NCI-H1694 (cell line): ENCODE measurements at places on chromosomes 6 and 20.

- DNase-seq = peak; percentile 11
Observed at GRCh38 chr6:159929819-159930218, 39.0 kb downstream of the MAS1 start.

DNA sequence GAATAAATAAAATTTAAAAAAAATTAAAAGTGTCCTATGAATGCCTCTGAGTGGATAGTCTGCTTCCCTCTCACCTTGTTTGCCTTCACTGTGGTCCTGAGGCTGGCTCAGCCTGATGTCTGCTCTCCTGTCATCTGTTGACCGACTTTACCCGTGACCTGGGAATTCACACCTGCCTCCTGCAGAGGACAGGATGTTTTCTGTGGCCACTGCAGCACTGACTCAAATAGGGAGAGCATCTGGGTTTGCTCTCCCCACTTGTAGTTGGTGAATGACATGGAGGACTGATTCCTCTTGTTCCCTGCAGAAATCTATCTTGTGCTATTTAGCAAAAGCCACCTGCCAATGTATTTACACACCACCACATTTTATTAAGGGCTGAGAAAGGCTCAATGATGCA lies 52.4 kb upstream of the ERVFRD-1 start:
- DNase-seq = no peak

GRCh38 chr20:59024111-59024530 lies 4.9 kb downstream of the TUBB1 start:
- no peak for DNase-seq

DNA sequence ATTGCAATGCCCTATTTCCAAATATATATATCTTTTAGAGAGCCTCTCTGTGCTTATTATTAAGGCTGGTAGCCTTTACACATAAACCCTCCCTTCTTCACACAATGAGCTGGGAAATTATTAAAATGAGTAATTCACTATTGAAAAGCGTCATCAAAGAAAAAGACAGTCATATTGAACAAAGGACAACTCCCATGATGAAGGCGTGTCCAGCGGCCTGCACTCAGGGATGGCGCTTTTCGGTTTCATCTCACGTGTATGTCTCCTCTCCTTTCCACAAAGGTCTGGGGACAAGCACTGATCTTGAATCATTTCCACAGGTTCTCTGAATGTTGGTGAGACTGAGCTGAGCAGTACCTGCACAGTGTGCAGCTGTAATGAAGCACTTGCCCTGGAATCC lies 3.5 kb downstream of the SERPINB9 start:
- no peak for DNase-seq

GRCh38 chr6:144411531-144412165 lies 126.5 kb downstream of the UTRN start:
- DNase-seq = no peak

DNA sequence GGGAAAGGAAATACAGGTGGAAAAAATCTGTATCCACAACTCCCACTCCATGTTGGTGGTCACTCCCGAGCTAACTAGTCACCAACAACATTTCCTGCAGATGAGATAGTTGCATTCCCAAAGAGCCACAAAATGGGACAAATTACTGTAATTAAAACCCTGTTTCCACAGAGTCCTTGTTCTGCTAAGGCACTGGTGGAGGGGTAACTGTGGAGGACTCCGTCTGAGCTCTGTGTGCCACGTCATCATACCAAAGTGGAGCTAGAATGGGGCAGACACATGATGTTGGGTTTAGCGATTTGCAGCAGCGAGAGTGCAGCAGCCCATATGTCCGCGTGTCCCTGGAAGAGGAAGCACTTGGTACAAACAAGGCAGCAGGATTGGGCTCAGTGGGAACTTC lies 172.5 kb upstream of the KCNK16 start:
- DNase-seq = no peak

DNA sequence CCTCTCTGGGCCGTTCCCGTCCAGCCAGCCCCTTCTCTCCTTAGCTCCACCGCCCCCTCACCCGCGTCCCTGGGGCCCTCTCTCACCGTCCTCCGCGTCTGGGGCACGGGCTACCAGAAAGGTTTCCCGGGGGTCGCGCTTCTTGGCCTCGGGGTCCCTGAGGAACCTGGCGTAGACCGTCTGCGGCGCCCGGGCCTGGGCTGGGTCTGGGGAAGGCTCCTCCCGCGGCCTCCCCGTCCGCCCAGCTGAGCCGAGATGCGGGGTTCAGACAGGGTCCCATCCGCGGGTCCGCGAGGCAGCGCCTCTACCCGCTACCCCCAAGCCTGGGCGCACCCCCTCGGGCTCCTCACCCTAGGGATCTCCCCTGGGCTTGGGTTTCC lies 1.1 kb downstream of the TULP1 start:
- no peak for DNase-seq

DNA sequence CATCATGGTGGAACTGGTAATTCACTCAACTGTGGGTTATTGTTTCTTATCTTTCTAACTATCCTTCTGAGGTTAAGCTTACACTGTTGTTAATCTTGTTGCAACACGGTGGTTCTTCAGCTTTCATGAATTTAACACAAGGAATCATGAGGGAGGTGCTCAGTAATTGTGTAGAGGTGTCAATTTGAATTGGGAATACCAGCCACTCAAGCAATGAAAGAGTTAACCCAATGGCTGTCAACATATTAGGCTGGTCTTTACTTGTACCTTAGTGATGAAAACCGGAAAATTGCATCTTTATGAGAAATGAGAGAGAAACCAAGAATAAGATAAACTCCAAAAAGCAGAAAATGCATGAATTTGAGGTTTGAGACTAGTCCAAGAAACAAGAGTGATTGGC lies 95.7 kb downstream of the HS3ST5 start:
- DNase-seq = no peak

DNA sequence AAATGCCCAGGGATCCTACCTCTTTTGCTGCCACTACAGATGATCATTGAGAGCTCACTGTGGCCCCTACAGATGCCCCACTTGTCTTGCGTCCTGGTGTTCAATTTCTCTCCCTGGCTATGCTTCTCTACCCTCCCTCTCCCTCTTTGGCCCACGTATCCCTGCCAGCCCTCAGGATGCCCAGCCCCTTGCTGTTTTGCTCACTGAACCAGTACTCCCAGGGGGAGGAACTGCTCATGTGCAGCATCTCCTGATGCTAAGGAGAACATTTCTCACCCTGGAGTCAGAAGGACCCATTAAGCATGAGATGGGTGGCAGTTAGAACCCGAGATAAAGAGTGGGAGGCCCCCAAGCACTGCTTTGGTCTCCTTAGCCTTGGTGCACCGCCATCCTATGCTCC lies at the start of gene WFDC9:
WFDC9 (minus strand) TSS at position 101 of the 400 bp plus-strand sequence. CDS start 21,103 bp downstream, outside the sequence.
- DNase-seq = no peak

- DNase-seq = no peak
Observed at GRCh38 chr6:92577077-92577719, 842.2 kb downstream of the EPHA7 start.

DNA sequence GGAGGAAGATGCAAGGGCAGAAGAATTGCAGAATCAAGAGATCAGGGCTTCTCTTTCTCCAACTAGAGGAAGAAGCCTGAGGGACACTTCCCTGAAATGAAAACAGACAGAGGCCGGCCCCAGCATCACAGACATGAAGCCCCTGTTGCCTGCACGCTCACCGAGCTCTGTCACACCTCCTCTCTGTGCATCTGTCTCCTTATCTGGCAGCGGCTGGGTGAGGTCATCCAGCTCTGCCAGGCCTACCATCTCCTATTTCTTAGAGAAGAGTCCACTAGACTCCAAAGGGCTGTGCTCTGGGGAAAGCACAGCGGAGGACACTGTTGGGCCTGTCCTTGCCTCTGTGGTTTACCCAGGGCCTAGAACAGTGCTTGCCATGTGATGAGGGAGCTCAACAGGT lies 71.9 kb upstream of the MLN start:
- no peak for DNase-seq

GRCh38 chr6:167407239-167408064 lies 82.6 kb downstream of the TTLL2 start:
- no peak for DNase-seq

DNA sequence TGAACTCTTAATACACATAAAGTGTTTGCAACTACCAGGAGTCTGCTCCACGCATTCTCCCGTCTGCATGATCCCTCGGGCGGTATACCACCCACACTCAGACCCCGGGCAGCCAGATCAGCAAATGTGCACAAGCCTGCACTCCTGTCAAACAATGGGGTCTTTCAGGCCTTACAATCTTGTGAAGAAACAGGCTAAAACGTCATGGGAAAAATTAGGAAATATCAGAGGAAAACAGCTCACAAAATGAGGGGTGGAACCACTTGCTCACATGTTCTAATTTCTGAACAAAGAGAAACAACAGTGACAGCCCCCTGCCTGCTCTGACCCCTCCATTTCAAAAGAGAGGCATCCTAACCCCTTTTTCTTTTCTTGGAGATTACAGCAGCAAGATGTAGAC lies 69.4 kb downstream of the BACH2 start:
- DNase-seq = no peak

DNA sequence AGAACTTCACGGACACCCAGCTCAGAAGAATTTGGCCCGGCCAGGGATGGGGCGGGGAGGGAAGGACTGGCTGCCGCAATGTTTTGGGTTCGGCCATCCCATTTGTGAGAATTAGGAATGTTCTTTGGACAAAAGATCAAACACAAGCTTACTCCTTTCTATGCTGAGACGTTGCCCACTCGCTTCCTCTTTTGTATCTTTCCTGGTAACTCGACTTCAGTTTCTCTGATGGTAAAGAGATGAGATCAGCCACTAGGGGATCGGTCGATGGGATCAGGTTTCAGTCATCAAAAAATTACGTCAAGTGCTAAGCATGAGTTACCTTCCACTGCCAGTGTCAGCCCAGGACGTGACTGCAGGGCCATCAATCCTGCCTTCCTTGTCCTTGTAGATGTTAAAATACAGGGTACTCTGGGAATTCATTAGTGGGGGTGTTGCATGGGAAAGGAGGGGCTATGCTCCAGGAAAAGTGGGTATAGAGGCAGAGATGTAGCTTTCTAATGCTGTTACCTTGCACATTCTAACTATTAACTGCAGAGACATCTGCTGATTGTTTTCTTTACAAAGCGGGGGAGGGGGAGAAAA lies 190.2 kb downstream of the TSHZ2 start:
- no peak for DNase-seq

DNA sequence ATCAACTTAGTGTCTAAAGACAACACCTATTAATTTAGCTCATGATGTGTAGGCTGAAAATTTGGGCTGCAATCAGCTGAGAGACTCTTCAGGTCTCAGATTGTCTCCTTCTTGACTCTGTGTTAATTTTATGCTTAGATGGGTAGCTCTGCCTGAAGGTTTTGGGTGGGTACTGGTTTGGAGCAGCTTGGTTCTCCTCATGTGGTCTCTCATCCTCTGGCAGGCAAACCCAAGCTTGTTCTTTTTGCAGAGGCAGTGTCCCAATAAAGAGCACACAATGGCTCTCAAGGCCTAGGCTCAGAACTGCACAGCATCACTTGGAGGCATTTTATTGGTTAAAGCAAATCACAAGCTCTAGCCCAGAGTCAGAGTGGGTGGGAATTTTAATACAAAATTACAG lies 280.6 kb downstream of the BTBD3 start:
- DNase-seq = no peak

GRCh38 chr6:156779206-156780094 lies 2.3 kb downstream of the ARID1B start:
- DNase-seq = no peak

DNA sequence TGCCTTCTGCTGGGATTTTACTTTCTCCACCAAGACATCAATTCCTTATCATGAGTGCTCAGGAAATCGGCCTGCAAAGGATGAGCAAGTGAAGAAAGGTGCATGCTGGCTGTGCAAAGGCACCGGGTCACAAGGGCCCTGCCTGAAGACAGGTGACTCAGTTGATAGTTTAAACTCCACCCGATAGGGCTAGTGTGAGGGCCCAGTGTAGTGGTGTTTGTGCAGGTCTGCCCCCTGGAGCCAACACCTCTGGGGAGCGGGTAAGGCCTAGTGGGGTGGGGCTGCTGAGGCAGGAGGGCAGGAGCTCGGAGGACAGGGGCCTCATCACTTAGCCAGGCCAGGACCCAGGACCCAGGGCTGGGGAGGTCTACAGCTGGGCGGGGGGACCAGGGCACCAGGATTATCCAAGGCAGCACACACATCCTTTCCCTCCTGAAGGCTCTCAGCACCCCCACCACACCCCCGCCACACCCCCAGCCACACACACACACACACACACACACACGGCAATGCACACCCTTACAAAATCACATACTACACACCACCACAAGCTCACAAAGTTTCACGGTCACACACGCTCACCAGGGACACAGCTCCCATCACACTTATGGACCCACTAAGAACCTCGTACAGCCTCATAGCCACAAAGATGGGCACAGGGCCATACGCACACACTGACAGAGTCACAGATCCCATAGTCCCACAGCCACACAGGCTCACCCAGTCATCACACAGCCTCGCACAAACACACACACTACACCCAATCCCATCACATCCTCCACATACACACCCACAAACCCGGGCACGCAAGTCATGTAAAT lies 75.4 kb downstream of the GRM4 start:
- DNase-seq = no peak

DNA sequence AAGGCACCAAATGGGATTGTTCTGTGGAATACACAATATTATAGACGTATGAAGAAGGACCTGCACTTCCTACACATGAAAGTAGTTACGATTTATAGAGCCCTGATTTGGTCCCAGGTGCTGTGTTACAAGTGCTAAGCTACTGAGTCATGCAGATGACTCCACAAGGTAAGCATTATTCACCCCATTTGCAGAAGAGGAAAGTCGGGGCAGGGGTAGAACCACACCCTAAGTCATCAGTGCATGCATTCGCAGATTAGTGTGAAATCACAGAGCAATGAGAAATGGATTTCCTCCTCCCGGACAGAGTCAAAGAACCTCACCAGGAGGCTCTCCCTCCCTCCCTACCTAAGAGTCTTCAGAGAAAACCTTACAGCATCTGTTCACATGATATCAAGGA lies 279.5 kb downstream of the LRFN2 start:
- no peak for DNase-seq
